SIG-M5 (cell line): ENCODE measurements at places on chromosomes 5 and 9.

DNA sequence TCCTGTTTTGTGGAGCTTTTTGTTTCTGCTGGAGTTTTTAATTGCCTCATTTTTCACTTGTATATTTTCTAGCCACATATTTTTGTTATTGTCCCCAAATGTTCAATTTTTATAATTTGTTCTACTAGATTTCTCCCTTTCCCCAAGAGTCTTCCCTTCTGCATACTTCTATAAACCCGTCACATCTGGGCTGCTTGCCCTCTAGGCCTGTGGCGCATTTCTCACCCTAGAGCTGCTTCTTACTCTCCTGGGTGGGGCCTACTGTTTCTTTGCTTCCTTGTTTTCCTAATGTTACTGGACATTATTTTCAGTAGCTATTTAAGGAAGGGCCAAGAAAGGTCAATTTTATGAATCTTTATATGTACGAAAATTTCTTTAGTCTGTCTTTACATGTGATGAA lies 51.5 kb downstream of the NXNL2 start:
- no peak for DNase-seq

DNA sequence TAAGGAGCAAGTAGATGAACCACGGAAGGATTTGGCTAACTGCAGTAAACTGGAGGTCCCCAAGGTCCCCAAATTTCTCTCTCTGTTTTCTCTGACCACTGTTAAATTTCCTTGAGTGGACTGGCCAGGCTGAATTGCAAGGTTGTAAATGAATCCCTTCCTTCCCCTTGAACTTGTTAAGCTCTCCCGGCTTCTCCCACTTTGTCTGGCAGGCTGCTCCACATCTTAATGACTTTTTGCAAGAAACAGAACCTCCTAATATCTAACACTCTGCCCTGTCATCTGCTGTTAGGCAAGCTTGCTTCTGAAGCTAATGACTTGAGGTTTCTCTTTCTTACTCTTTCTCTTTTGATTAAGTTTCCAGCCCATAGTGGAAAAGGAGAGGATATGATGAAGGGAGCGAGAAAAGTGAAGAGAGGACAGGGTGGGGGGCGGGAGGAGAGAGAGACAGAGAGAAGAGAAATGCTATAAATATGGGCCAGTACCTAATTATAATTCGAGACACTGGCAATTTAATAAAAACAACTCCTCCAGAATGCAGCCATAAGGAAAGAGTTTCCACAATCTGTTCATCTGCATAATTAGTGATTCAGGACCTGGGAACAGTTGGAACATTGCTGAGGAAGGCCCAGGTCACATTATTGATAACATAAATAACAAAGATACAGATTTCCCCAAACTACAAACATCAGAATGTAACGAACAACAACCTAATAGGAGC lies 437.3 kb upstream of the MPDZ start:
- DNase-seq, result no peak

DNA sequence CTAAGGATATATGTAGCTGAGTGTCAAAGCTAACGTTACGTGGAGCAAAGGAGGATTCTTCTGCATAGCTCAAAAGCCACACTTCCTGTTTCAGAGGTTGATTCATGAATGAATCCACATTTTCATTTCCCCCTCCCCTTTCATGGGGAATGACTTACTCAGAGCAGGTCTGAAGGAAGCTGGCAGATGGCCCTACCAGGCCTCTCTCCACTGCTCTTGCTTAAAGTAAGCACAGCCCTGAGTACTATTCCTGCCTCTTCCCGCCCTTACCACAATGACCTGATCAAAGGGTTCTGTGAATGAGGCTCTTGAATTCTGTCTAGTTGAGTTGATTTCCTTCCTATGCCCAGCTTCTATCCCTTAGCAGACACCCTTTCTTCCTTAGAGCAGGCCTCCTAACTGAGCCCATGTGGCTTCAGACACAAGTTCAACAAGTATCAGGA lies 6.3 kb downstream of the IGIP start:
- DNase-seq, result peak; percentile 47

- DNase-seq, result no peak
These were observed 418.8 kb downstream of the RAB3C start for GRCh38 chr5:59001716-59002115.

GRCh38 chr9:12933957-12934356 lies 159.1 kb downstream of the LURAP1L start:
- no peak for DNase-seq

- DNase-seq, result no peak
These were observed 199.5 kb upstream of the DMRT1 start for GRCh38 chr9:642014-642413.

- DNase-seq, result no peak
These were observed 937 bp upstream of the HMGCR start for GRCh38 chr5:75335952-75336614.

GRCh38 chr5:10645671-10646070 lies 81.8 kb downstream of the ANKRD33B start:
- no peak for DNase-seq

- no peak for DNase-seq
These were observed 7.4 kb upstream of the SPDL1 start for GRCh38 chr5:169576181-169576598.

GRCh38 chr9:27353474-27354229 lies 56.7 kb upstream of the EQTN start:
- DNase-seq, result no peak

- no peak for DNase-seq
These were observed 543.7 kb upstream of the SGCD start for GRCh38 chr5:155783246-155783645.

GRCh38 chr9:69346596-69347390 lies 21.8 kb downstream of the ENTREP1 start:
- no peak for DNase-seq

DNA sequence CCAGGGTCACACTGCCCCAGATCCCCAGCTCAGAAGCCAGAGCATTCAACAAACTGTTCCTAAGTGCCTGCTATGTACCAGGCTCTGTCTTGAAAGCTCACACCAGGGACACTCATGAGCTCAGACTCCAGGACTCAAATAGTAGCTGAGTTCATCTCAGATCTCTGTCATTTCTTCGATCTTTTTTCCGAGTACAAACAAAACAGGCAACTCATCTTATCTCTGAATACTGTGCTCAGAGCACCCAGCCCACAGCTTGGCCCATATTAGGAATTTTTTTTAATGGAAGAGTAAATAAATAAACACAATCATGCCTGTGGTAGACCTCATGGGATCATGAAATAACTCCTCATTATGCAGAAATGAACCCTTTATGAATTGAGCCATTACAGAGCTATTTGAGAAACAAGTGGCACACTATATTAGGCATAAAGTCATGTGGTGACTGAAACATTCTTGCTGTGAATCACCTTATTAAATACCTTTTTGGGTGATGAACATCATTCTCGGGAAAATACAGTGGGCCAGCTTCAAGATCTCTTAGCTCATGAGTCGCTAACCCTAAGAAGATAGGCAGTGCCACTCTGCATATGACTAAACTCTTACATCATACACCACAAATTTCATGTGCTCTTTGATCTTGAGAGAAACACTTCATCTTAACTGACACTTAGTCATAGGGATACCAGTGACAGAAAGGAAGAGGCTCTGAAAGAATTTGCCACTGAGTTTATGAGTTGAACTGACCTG lies 9.9 kb downstream of the SH3RF2 start:
- peak; percentile 44 for DNase-seq

DNA sequence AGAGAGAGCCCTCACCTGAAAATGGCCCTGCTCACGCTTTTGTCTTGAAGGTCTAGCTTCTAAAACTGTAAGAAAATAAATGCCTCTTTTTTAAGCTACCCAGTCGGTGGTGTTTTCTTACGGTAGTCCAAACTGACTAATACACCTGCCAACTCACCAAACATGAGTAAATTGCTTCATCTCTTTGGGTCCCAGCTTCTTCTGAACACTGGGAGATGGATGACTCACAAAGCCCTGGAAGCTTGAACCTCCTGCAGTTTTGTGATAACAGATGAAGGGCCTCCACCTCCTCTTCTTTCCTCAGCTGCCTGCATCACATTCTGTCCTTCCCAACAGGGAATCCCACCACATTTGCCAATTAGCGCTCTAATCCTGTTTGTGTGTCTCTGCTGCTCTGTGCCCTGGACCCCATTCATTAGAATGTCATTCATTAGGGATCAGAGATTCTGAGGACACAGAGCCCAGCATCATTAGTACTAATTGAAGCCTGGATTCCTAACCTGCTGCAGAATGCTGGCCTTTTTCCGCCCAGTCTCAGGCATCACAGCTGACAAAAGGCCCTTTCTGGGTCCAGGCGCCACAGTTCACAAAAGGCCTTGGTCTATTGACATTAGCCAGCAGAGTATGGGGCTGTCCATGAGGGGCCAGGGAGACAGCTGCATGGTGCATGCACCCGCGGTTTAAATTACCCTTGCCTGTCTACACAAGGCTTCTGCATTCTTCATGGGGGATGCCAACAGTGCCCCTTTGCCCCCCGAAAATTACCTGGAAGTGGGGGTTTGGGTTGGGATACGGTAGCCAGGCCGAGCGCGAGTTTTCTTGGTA lies 349.3 kb downstream of the SEMA5A start:
- DNase-seq, result no peak

DNA sequence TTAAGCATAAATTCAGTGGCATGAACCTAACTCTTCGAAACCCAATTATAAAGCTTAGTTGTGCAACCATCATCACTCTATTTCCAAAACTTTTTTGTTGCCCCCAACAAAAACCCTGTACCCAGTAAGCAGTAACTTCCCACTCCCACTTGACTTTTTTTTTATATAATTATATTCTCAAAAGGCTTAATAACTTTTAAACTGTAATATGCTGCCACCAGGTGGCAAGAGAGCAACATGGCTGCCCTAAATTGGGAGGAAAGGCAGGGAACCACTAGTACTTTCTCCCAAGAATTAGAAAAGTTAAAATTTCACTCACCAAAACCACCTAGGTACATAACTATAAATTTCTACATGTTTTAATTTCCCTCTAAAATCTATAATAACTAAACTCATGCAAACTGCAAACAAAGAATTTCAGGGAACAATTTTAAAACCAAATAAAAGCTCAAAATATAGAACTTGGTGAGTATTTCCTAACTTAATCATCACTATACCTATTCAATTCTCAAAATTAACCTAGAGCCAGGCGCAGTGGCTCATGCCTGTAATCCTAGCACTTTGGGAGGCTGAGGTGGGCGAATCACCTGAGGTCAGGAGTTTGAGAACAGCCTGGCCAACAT lies 50.2 kb upstream of the RNF38 start:
- DNase-seq, result no peak

- no peak for DNase-seq
These were observed at the start of gene PKN3 for GRCh38 chr9:128702445-128702948. Gene PKN3, plus strand, starts transcription at chr9:128702503. Its CDS starts 413 bp downstream, at chr9:128702916.

GRCh38 chr5:52727576-52727975 lies 60.1 kb upstream of the ITGA1 start:
- no peak for DNase-seq

GRCh38 chr5:72252574-72253155 lies 67.4 kb downstream of the MRPS27 start:
- no peak for DNase-seq

DNA sequence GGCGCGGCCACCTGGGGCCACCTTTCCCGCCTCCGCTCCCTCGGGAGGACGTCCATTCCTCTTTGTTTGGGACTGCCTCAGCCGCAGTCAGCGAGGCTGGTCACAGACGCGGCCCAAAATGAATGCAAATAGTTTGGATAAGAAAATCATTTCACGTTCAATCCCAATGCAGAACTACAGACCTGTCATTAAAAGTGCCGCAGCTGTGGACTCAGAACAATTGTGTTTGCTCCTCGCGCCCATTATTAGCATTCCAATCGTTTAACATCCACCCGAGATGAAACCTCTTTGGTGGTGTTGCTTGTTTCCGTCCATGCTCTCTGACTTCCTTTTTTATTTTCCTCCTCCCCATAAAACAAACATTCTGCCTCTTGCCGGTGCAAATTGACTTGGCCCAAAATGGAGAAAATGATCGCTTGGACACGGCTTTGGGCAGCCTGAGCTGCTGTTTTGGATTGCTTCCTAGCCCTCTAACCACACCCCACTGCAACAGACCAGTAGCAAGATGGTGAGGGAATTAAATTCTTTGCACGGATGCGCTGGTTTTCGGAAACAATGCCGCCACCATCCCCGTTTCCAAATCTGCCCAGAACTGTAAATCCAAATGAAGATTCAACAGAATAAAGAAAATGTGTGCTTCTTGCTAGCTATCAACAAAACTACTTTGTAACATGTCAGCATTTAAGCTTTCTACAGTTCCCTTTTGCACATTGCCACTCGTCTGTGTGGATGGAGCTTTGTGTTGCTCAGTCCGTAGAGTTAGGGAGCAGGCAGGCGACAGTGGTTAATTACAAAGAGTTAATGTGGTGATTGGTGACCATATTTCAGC lies 784 bp downstream of the NLN start:
- DNase-seq, result peak; percentile 9

- DNase-seq, result no peak
These were observed 27.1 kb downstream of the NIM1K start for GRCh38 chr5:43219120-43219519.

- no peak for DNase-seq
These were observed 21.6 kb downstream of the SH3GLB2 start for GRCh38 chr9:129006328-129007034.

- DNase-seq, result no peak
These were observed 112.1 kb downstream of the SNCAIP start for GRCh38 chr5:122424132-122424531.

DNA sequence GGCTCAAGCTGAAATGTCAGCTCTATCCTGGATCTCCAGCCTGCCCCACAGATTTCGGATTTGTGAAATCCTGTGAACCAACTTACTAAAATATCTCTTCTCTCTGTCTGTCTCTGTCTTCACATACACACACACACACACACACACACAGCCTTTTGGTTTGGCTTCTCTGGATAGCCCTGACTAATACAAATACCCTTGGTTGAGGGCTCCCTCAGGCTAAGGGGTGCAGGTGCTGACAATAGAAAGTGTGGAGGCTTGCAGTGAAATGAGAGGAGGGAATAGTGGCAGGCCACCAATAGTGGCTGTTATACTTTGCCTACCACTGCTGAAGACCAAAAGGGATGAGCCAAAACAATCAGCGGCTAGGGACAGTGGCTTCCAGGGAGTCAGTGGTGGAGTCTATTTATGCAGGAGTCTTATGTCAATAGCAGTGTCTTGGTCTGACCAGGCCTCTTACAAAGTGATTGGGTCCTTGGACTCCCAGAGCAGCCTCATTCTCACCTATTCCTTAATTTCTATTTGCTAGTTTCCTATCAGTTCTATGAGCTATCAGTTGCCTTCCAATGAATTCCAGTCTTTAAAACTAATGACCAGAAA lies 93.2 kb upstream of the GAS1 start:
- DNase-seq, result no peak

GRCh38 chr9:104987743-104988142 lies 59.8 kb upstream of the ABCA1 start:
- no peak for DNase-seq

- DNase-seq, result no peak
These were observed 42.0 kb upstream of the ORM1 start for GRCh38 chr9:114280636-114281472.

GRCh38 chr5:72452515-72453245 lies 54.5 kb downstream of the ZNF366 start:
- no peak for DNase-seq

DNA sequence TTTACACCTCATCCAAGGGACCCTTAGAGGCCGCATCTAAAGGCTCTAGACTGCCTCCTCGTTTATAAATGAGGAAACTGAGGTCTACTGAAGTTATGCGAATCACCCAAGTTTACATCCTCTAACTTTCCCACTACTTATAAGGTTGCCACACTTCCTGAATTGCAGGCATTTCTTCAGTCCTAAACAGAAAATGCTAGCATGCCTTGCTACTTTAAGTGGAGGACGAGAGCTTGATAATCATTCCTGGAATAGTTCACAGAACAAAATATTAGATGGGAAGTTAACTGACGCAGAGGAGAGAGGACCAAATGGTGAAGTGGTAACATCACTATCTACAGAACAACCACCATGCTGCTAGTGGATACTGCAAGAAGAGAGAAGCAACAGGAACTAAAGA lies 85.8 kb downstream of the GNAQ start:
- peak; percentile 42 for DNase-seq

GRCh38 chr9:131656356-131657036 lies 83.4 kb downstream of the RAPGEF1 start:
- DNase-seq, result peak; percentile 96
